ENCODE measurements at places on chromosomes 3 and 15.

DNA sequence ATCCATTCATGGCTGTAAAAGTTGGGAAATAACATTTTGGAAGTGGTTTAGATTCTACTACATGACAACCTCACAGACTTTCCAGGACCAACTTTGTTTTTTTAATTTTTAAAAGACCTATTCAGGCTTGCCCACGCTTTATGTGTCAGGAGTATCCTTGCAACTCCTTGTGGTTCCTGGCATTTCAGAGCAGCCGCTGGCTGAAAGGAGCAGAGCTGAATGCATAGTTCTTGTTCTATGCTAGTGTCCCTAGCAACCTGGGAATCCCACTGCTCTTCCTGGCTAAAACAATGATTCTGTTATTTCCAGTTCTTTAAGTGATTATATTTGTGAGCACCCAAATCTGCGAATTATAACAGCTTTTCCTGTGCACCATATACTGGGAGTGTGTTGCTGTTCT is 34.9 kb downstream of the CP start:
- DNase-seq, result no peak

- peak; percentile 83 for DNase-seq
Measured at GRCh38 chr3:184583578-184584451, 22.2 kb downstream of the EPHB3 start.

GRCh38 chr3:38713121-38713520 is 63.6 kb upstream of the SCN5A start:
- no peak for DNase-seq

DNA sequence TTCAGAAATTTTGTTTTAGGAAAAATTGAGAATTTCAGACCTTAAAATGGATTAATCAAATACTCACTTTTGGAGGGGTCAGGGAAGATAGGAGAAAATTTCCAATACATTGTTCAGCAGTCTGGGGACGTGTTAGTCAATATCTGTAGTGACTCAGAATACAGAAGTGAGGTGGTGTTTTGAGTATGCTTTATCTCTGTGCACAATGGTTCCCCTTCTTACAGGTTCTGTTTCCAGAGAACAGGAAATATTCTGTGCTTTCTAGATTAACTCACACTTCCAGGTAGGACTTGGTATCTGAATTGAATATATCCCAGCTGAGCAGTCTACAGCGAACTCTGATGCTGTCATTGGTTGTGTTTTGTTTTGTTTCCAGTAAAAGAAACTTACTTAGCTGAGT is 30.7 kb upstream of the CCDC54 start:
- no peak for DNase-seq

Measured in islet precursor cell (in vitro differentiated cells).